Osteoblast (primary cell): ENCODE measurements at places on chromosomes 6 and 20. TPM values are rescaled to one million over a fixed set of nuclear protein-coding genes. Genes with fewer than 3 reads are reported as not detected.
A peak's percentile ranks its signal among the peaks of the same experiment; 100 is the strongest.

- peak; percentile 38 for DNase-seq
Observed at GRCh38 chr6:152267967-152268845, 369.0 kb downstream of the SYNE1 start.

GRCh38 chr6:22153384-22154158 is 143.3 kb downstream of the PRL start:
- DNase-seq = no peak

DNA sequence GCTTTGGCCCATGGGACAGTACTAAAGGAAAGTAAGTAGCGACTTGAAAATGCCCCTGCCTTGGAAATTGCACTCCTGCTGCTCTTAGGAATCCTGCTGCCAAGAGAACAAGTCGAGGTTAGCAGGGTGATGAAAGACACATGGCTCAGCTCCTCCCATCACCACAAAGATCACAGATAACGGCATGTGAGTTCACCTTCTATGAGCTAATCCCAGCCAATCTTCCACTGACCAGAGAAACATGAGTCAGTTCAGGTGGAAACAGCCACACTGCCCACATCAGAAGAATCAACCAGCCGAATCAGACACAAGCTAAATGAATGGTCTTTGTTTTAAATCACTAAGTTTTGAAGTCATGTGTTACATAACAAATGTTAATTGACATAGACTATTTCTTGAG is 106.3 kb downstream of the PRKN start:
- no peak for DNase-seq

- DNase-seq = peak; percentile 68
Observed at GRCh38 chr20:61234224-61234890, 17.7 kb upstream of the CDH4 start.

GRCh38 chr20:38534756-38535155 is 46.2 kb upstream of the ADIG start:
- no peak for DNase-seq

- peak; percentile 95 for DNase-seq
Observed at GRCh38 chr20:62186887-62187866, 4.3 kb downstream of the MTG2 start.

GRCh38 chr6:157867155-157867559 is 44.1 kb downstream of the SNX9 start:
- peak; percentile 90 for DNase-seq

GRCh38 chr20:40844332-40844731 is 155.3 kb upstream of the MAFB start:
- DNase-seq = no peak

DNA sequence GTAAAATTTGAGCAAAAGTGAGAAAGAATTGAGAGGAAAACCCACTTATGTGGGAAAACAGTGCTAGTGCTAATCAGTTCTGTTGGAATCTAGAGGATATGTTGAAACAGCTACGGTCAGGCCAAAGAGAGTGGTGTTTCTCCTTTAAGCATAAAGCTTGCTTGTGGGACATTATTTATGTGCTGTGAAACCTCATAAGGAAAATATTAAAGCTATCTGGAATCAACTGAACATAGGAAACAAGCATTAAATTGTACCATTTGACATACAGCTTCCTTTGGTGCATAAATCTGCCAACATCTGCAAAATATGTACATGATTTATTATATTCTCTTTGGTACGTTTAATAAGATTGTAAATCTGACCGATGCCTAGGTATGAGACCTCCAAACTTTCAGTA is 182.5 kb upstream of the PDE10A start:
- DNase-seq = no peak

GRCh38 chr20:10014431-10014830 is 20.4 kb upstream of the ANKEF1 start:
- no peak for DNase-seq

- DNase-seq = no peak
Observed at GRCh38 chr6:121615493-121615892, 180.0 kb downstream of the GJA1 start.

DNA sequence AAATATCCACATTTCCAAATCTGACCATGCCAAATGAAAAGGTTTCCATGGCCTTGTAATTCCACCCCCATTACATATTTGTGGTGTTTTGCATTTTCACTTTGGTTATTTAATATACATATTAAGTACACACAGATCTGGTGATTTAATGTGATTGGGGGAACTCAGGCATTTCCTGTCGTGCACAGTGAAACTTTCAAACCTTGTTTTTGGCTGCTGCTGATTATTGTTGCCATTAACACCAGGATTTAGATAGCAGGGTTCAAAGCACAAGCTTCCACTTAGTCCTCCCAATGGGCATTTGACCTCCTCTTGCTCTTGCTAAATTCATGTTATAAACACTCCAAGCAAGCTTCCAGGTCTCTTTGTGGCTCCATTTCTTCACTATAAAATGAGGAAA is 166.5 kb downstream of the SOBP start:
- DNase-seq = no peak

- DNase-seq = no peak
Observed at GRCh38 chr6:40427196-40427595, 160.0 kb downstream of the LRFN2 start.

DNA sequence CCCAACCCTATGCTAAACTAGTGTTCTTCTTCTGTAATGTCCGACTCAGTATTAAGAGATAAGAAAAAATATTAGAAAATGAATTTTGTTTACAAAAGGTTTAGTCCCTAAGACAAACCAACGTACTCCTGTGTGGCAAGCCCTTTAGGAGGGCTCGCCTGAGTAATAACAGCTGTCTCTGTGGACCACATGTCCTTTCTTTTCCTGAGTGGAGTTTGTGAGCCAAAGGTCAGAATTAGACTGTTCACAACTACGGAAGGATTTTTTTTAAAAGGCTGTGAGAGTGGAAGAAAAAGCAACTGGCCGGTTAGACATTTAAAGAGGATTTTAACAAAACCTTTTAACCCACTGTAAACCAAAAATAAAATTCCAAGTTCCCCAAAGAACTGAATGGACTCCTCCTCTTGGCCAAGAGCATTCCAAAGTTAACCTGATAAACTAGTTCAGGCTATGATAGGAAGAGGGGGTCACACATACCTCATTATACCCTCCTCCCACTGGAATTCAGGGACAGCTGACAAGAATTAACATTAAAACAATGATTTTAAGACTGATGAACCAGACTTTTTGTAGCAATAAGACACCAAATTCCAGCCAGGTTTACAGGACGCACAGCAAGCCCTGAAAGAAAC is 43.5 kb downstream of the FAM184A start:
- DNase-seq = no peak

DNA sequence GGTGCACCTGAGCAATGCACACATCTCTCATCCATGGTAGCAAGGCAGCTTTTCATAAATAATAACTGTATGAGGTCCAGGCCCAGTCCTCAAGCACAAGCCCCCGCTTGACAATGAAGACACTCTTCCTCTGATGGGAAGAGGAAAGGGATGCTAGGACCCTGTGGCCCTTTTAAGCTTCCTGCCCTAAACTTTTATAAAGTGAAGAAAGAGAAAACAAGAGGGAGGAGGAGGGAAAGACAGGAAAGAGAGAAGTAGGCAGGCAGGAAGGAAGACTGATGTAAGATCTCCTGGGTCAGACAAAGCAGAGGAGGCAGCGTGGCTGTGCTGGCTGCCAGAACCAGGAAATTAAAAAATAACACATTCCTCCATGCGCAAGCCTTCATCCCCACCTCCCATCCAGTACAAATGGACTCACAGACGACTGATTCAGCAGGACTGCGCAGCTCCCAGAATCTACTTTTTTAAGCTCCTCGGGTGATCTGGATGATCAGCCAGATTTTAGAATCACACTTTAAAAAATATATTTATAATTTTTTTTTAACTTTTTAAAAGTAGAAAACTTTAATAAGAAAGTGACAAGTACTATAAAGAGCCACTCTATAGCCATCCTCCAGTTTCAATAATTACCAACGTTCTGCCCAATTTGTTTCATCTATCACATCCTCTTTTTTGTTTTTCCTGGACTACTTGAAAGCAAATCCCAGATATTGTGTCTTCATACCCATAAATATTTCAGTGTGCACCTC is 16.5 kb downstream of the TNFAIP3 start:
- DNase-seq = no peak

DNA sequence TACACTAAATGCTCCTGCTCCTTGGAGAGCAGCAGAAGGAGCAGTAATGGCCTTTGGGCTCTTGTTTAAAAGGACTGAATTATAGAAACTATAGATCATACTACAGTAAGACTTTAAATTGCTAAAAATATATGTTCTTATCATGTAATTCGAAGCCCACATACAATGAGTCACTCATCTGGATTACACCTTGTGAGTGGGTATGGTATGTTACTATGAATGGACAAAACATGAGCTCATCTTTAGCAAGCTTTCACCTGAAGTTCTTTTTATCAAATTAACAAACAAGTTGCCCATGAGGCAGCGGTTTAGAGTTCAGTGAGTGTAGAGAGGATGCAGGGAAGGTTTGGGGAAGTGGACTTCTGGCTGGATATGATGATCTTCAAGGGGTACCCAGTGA is 114.4 kb upstream of the CCN2 start:
- no peak for DNase-seq

GRCh38 chr6:11207199-11207968 is 25.1 kb downstream of the NEDD9 start:
- DNase-seq = peak; percentile 80

DNA sequence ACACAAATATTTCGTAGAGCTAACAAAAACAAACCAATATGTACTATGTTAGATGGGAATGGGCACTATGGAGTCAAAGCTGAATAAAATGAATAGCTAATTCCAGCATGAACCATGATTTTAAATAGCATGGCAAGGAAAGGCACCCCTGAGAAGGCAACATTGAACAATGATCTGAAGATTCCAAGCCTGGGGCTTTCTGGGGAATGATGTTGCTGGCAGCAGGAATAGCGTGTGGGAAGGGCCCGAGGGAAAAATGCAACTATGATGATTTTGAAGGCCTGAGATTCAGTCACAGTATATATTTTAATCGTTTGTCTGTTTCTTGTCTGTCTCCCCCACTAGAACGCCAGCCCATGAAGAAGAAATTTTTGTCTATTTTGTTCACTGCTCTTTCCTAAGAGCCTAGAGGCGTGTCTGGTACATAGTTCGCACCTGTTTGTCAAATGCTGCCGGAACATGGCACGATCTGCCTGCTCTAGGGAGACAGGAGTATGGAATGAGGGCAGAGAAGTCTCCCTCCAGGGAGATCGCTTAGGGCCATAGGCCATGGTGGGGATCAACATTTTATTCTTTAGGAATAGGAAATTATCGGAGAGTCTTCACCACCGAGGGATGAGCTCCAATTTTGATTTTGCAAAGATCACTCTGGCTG is 84.8 kb upstream of the EYA2 start:
- no peak for DNase-seq

- DNase-seq = peak; percentile 9
Observed at GRCh38 chr6:3052481-3053230, 15.6 kb upstream of the RIPK1 start.

The GPLD1 gene
- 0.72 and 0.88 TPM in 2 replicates for total RNA-seq

The FRS3 gene
- total RNA-seq = 1.5 and 1.8 TPM in 2 replicates

The ELOVL4 gene
- total RNA-seq = 6.8 and 7.6 TPM in 2 replicates

The ANKEF1 gene
- 2.1 and 2.5 TPM in 2 replicates for total RNA-seq

The PCK1 gene
- total RNA-seq = not detected in 2 replicates

The TSHZ2 gene
- total RNA-seq = 3.5 and 3.6 TPM in 2 replicates

The CAGE1 gene
- total RNA-seq = under 0.01 TPM in 2 replicates

The MAS1 gene
- under 0.01 TPM in 1 of 2 replicates, not detected in the other for total RNA-seq

The PRSS35 gene
- total RNA-seq = 1.1 and 1.5 TPM in 2 replicates

The CEP85L gene
- 15.2 and 15.3 TPM in 2 replicates for total RNA-seq

The FOXA2 gene
- not detected in 2 replicates for total RNA-seq

The MYB gene
- total RNA-seq = under 0.01 and 0.36 TPM in 2 replicates
